ENCODE measurements at places on chromosomes 7 and 10. TPM values are rescaled to one million over a fixed set of nuclear protein-coding genes. Genes with fewer than 3 reads are reported as not detected.
A peak's percentile ranks its signal among the peaks of the same experiment; 100 is the strongest.

OR2A5 gene
- not detected for total RNA-seq

GARIN1A gene
- total RNA-seq = 2.4 TPM

PTN gene
- total RNA-seq = 16.2 TPM

LRRD1 gene
- total RNA-seq = 0.19 TPM

VAX1 gene
- 0.58 TPM for total RNA-seq

DNA sequence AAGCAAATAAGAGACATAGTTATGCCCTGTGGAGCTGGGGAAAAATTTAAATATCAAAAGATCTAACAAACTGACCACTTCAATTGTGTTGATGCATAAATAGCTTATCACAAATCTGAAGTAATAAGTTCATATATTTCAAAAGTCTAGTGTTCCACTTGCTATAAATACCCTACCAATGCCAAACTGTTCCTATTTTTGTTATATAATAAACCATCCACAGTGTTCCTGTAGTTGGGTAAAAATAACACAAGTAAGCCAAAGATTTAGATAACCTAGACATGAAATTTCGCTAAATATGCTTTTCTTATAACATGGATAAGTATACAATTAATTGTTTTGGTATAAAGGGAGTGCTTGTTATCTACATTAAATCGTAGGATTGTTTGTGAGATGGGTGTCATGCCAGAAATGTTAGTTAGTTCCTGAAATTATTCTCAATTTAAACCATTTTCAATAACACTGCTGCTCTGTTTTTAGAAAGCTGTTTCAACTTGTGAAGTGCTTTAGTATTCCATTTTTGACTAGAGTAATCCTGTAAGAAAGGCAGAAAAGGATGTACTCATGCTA is 85.5 kb downstream of the CACNA2D1 start:
- DNase-seq = no peak

DNA sequence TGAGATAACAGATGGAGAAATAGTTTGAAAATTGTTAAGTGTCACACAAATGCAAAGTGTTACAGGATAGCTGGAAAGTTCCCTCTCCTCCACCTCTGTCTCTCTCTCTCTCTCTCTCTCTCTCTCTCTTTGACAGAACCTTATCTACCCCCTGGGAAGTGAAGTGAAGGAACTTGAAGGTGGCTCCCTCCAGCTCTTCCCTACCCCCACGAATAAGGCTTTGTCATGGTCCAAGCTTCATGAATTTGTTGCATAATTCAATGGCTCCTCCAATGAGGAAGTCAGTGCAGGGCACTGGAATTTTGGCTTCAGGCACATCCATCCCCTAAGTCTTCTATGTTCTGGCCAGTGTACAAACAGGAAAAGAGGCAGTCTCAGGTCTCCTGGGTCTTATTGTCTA is 66.4 kb downstream of the CDHR3 start:
- no peak for DNase-seq

DNA sequence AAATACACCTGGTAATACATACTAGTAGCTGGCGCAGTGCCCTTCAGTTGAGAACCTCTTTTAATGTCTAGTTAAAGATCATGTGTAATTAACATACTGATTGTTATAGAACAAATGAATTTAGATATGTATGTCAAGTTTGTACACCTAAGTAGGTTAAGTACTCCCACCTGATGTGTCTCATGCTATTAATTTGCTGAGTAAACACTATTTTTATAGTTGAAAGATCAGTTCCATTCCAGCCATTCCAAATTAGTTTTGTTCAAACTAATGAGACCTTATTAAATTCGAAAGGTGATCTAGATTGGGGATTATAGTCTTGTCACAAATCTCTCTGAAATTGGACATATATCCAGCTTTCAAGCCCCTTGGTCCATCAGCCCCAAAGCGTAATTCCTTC is 710.0 kb downstream of the LRMDA start:
- DNase-seq = no peak

DNA sequence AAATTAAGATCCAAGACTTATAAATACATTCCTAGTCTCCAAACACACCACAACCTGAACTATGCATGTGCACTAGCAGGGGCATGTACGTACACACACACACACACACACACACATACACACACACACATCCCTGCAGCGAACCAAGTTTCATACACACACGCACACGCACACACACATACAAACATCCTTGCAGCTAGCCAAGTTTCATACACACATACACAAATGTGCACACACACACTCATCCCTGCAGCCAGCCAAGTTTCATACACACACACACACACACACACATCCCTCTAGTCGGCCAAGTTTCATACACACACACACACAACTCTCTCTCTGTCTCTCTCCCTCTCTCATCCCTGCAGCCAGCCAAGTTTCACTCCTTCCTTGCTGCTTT is 82.7 kb upstream of the WIPF3 start:
- no peak for DNase-seq

DNA sequence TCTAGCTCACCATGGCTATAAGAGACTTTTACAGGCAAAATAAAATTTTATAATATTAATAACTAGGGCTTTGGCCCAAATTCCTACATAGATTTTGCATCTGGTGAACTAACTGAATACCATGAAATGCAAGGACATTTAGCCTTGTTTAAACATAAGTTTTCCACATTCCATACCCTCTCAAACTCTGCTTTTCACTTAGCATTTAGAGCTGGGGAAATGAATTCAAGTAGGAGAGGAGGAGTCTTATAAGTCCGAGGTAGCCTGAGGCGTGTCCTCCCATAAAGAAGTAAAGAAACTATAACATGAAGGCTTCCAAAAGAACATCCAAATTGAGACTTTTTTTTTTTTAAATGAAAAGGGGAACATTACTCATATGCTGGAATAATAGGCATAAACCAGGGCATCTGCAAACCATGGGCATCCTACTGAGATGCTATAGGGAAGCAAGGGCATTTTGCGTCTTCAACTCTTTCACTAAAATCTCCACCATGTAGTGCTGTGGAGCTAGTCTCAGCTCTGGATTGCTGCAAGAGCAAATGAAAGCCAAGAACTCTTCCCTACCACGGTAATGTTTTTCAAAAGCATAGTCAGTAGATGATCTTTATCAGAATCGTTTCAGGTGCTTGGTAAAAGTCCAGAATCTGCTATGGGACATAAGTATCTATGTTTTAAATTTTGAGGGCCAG is 79.1 kb downstream of the PALS2 start:
- no peak for DNase-seq

- no peak for DNase-seq
These were observed 5.6 kb upstream of the LEP start for GRCh38 chr7:128235471-128235870.

DNA sequence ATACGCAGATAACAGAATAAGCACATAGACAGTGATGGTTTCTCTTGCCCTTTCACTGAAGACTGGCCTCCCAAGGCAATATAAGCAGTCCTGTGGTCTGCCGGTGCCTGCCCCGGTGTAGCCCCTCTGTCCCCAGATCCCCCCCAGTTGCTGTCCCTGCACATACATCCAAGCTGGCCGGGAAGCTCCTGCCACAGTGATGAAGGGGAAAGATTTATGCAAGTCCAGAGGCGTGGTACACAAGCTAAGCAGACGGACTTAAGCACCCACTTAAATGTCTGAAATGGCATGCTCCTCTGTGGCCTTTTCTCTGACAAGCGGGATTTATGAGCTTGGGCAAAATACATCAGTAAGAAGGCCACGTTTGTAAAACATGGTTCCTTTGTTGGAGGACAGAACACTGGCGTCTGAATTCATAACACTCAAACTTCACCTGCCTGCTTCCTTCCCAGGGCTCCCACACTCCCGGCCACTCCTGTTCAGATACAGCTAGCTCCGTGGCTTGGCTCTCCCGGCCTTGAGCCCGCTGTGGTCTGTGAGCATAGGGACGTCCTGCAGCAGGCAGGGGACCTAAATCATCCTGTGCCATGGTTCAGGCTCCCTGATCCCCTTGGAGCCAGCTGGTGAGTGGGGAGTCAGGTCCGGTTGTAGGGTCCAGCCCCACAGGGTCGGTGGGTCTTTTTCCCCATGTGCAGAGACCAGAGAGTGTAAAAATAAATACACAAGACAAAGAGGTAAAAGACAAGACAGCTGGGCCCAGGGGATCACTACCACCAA is 61.7 kb upstream of the PPP2R2D start:
- peak; percentile 60 for DNase-seq

GRCh38 chr10:58991856-58992255 is 184.6 kb upstream of the PHYHIPL start:
- DNase-seq = no peak

GRCh38 chr10:104334965-104335650 is 3.2 kb downstream of the ITPRIP start:
- DNase-seq = no peak

DNA sequence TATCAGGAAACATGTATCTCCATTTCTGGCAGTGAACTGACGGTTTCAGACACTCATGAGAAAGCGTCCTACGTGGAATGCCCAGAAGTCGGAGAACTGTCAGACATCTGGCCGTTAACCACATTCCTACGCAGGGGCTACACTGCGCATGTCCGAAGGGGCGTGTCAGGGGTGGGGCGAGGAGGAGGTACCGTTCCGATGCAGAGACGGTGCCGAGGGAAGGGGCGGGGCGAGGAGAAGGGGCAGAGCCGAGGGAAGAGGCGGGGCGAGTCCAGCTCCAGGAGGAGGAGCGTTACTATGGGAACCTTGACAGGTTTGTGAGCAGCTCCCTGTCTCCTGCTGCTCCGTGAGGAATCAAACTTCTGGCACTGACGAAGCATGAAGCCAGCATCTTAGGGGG is 366.9 kb upstream of the NUPR2 start:
- DNase-seq = no peak

GRCh38 chr7:138665669-138666140 is 35.5 kb downstream of the SVOPL start:
- DNase-seq = no peak

DNA sequence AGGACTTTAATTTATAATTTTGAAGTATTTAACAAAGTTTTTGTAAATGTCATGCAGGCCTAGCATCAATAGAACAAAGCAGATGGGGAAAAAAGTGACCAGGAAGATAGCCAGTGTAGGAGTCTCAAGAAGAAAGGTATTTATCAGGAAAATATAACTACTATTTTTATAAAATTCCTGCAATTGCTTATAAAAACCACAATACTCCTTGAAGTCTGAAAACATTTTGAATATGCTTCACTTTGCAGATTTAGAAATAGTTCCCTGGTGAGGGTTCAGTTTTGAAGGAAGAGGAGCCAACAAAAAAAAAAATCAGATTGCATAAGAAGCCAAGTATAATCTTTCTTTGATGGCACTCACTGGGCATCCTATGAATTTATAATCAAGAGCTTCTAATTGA is 34.1 kb downstream of the MTERF1 start:
- no peak for DNase-seq

DNA sequence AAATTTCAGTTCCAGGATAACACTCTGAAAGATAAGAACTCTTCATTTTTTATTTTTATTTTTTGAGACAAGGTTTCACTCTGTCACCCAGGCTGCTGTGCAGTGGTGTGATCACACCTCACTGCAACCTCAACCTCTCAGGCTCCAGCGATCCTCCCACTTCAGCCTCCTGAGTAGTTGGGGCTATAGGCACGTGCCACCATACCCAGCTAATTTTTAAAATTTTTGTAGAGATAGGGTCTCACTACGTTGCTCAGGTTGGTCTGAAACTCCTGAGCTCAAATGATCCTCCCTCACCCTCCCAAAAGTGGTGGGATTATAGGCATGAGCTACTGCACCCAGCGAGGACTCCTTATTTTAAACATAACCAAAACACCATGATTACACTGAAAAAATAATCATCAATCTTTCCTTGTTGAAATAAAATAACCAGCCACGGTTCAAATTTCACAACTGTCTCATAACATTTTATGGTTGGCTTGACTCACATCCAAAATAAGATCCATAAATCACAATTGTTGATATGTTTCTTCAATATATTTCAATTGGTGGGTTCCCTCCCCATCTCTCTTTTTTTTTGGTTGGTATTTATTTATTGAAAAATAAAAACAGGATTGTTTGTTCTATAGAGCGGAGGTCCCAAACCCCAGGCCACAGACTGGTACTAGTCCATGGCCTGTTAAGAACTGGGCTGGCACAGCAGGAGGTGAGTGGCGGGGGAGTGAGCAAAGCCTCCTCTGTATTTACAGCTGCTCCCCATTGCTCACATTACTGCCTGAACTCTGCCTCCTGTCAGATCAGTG is 60.1 kb upstream of the FAM171A1 start:
- DNase-seq = no peak

GRCh38 chr7:2224934-2225333 is 7.8 kb downstream of the MAD1L1 start:
- no peak for DNase-seq

- no peak for DNase-seq
These were observed 164.1 kb downstream of the SH3PXD2A start for GRCh38 chr10:103691267-103691666.

DNA sequence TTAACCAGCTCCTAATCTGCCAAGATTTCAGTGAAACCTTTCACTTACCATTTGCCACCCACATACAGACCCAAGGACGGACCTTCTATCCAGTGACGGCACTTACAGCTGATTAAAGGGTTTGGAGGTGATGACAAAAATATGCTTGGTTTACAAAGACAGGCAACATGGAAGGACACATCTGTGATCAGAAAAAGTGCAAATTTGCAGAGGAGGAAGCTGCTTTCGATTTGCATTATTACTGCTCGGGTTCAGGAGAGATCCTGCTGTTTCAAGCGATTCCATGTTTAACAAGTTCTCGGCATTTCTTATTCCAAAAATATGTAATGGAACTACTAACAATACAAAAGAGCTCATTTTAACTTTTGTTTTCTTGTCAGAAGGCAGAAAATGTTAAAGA is 109.0 kb downstream of the JAZF1 start:
- DNase-seq = no peak

DNA sequence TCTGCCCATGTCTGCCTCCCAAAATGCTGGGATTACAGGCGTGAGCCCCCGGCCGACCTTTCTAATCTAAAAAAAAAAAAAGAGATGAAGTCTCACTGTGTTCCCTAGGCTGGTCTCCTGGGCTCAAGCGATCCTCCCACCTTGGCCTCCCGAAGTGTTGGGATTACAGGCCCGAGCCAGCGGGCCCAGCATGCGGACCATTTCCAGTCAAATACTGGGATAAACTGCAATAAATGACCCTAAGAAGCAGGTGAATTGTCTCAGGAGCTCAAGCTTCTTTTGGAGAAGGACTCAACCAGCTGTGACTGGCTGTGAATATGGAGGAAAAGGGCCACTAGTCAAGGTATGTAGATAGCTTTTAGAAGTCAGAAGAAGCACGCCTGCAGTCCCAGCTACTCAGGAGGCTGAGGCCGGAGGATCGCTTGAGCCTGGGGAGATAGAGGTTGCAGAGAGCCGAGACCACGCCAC is 550 bp upstream of the CREM start:
- no peak for DNase-seq

GRCh38 chr10:112000466-112000865 is 183.1 kb downstream of the GPAM start:
- DNase-seq = no peak
